Lung microvascular endothelial cell (primary cell): ENCODE measurements at places on chromosomes 7 and 10.

DNA sequence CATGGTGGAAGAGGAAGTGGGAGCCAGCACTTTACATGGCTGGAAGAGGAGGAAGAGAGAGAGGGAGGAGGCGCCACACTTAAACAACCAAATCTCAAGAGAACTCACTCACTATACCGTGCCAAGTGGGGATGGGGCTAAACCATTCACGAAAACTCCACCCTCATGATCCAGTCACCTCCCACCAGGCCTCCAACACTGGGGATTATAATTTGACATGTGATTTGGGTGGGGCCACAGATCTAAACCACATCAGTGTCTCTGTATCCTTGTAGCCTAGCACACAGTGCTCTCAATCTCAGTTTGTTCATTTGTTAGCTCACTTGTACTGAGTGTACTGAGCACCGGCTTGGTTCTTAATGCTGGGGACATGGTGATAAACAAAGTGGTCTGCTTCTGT, 228.3 kb downstream of the BUB3 start:
- DNase-seq = no peak

- no peak for DNase-seq
These were observed 113.2 kb upstream of the RHEB start for GRCh38 chr7:151632750-151633515.

GRCh38 chr7:7817748-7818147, 99.3 kb upstream of the RPA3 start:
- DNase-seq = no peak

GRCh38 chr7:73397521-73398281, 35.9 kb upstream of the FZD9 start:
- no peak for DNase-seq

DNA sequence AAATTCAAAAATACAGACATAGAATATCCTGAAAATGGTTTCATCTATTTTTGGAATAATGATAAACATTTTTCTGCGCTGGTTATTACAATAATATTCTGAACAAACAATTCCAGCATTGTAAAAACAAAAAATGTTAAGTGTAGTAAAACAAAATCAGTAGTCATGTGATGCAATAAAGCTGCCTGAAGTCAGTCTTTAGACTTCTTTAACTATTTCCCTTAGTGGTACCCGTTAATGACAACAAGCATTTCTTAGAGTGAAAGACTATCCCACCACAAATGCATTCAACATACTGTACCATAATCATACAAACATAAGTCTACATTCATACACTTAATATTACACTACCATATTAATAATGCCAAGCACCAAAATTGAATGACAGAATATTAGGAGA, 1.6 kb downstream of the SKAP2 start:
- DNase-seq = no peak

GRCh38 chr7:38306914-38307313, 33.5 kb upstream of the TARP start:
- no peak for DNase-seq

DNA sequence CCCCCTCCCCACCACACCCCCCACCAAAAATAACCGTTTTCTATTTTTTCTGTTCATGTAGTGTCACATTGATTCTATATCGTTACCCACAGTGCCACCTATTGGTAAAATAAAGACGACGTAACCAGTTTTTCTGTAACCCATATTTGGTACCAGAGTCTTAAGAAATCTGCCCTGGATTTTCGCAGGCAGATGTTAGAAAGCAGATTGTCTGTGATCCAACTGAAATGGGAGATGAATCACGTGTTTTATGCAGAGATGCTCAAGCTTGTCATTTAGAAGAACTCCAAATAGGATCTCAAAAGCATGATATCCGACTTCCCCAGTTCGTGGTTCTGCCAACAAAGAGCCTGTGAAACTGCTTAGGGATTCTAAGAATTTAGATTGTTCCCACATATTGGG, 261.1 kb upstream of the CSTF2T start:
- DNase-seq = peak; percentile 24

DNA sequence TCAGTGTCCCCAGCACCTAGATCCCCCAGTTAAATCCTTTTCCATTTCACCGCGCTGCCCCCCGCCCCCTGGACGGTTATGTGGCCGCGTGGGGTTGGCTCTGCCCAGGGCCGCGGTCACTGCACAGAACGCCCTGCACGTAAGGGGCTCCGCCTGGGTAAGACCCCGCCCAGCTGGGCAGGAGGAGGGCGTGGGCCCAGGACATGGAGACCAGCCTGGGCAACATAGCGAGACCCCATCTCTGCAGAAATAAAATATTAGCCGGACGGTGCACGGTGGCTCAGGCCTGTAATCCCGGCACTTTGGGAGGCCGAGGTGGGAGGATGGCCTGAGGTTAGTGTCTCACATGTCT, 650 bp upstream of the ZFAND2A start:
- peak; percentile 66 for DNase-seq

DNA sequence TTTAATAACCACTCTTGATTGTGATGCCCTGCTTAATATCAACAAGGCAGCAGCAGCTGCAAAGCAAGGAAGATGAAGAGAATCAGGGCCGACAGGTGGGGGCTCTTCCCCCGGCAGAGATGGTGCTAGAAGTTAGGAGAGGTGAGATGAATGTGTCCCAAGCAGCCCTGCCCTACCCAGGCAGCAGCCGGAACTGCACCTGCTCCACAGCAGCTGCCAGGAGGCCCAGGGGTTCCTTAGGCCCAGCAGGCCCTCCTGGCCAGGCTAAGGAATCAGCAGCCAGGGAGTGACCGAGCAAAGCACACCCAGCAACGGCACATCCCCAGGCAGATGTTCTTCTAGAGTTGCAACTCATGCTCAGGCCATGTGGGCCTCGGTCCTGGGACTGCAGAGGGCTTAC, 17.9 kb downstream of the AFAP1L2 start:
- no peak for DNase-seq

GRCh38 chr7:17966706-17967105, 26.4 kb upstream of the SNX13 start:
- no peak for DNase-seq

DNA sequence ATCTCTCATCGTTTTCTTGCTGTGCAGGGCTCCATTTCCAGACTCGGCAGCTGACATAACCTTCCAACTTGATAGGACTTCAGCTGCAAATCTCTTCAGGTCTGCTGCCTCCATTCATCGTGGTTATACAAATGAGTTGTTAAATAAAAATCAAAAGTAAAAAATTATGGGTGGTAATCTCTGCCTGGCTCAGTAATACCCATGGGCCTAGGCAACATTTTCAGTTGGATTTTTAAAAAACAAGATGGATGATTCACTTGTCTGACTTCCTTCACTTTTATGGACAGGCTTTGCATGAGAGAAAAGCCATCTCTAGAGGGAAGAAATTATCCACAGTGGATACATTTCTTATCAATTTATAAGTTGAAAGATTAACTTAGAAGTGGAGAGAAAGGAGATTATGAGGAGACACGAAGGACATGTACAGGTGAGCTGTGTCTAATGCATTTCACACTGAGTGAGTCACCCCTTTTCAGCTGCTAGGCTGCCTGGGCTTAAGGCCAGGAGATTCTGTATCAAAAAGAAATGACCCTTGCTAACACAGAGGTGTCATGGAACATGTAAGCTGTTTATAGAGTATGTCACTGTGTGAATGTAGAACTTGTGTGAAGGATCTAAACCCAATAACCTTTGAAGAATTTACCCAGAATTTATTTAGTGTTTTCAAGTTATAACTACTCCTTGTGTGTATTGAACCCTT, 495.1 kb downstream of the AUTS2 start:
- DNase-seq = no peak

DNA sequence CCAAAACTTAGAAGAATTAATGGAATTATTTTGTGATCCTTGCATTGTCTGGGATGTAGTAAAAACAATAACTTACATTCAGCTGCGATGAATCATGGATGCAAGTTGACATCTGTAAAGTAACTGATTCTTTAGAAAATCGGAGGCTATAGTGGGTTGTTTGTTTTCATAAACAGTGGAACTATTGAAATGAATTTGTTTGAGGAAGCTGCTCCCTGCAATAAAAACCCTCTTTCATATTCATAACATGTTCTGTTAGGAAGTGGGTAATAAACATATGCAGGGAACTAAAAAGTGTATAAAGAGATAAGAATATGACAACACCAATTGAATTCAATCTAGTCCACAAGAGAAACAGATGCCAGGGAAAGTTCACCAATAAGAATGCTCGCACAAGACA, 53.6 kb downstream of the AGMO start:
- DNase-seq = peak; percentile 23

DNA sequence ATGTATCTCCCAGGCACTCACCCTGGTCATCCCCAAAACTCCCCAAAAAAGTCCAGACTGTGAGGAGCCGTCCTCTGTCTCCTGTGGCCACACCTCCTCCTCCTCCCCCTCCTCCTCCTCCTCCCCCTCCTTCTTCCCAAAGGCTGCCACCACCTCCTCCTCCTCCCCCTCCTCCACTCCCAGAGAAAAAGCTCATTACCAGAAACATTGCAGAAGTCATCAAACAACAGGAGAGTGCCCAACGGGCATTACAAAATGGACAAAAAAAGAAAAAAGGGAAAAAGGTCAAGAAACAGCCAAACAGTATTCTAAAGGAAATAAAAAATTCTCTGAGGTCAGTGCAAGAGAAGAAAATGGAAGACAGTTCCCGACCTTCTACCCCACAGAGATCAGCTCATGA, 7.1 kb downstream of the LMOD2 start:
- no peak for DNase-seq

DNA sequence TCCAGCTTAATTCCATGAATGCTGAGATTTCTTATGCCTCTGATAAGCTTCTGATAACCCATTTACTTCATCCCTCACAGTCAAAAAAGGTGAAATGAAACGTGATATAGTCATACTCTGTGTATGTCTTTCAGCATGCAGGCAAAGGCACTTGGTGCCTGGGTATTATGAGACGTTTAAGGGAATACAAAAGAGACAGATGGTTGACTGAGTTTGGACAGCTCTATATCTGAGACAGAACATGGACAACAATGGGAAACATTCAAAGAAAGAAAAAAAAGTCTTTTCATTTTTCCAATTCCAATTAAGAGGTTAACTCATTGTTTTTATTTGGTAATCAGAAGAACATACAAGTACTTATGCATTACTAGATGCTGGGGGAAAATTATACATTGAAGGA, 96.2 kb downstream of the PPP1R17 start:
- no peak for DNase-seq

- DNase-seq = no peak
These were observed 365.6 kb downstream of the ANKRD7 start for GRCh38 chr7:118590107-118590506.

DNA sequence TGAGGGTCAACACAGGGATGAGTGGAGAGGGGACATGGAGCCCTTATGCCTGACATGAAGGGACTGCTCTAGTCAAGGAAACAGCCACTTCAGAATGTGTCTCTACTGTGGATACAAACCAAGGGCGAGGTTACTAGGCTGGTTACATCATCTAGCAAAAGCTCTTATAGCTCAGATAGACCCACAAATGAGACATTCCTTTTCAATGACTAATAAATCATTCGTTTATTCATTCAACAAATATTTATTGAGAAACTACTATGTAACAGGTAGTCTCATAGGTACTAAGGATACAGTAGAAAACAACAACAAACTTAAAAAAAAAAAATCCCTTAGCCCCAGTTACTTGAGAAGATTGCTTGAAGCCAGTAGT, 219.5 kb downstream of the KIAA1217 start:
- no peak for DNase-seq

- no peak for DNase-seq
These were observed 54.5 kb downstream of the CUL2 start for GRCh38 chr10:35035606-35036005.

GRCh38 chr7:29607259-29607658, 43.6 kb downstream of the PRR15 start:
- no peak for DNase-seq

DNA sequence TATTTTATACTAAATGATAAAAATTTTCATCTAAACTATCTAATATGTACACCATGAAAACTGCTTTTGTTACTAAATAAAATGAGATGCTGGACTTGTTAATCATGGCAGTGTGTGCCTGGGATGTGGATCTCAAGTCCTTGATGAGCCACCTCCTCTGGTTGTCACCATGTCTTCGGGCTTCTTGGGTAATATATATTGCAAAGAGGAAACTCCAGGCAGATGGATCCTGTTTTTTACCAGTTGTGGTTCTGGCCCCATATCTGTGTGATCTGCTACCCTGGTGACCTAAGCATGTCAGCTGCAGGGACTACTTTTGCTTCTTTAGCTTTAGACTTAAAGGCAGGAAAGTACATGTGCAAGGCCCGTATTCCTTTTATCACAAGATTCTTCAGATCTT, 46.2 kb downstream of the TMEM60 start:
- no peak for DNase-seq

DNA sequence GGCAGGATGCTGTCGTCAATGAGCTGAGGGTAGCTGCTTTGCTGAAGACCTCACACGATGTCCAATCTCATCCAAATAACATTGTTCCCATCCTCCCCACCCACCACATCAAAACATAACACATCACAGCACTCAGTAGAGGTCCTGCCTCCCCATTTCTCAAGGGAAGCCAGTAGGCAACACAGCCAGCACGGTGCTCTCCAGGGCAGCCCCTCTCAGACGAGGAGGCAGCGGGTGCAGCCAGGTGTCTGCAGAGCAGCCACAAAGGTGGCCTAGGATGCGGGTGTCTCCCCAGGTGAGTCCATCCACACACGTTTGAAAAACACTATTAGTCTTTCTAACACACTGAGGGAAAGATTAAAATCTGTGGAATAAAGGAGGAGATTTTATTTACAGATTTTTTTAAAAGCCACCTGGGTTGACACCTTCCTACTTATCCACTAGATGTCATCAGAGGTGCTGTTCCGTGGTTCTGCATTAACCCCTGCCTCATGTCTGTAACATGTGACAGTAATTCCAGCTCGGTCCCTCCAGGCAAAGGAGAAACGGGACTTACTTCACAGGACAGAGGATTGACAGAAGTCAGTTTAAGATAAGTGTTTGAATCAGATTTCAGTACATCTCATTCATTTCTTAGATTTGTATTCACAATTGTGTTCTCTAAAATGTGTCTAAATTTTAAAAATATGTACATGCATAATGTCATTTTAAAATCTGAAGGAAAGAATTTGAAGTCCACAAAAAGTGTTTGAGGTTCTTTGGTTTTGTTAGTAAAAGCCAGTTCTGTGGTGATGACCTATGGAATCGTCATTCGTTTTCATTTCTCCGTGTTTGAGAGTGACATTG, 68.0 kb downstream of the LANCL2 start:
- DNase-seq = peak; percentile 57
